ENCODE measurements at places on chromosomes 1 and 21. TPM values are rescaled to one million over a fixed set of nuclear protein-coding genes. Genes with fewer than 3 reads are reported as not detected.

DNA sequence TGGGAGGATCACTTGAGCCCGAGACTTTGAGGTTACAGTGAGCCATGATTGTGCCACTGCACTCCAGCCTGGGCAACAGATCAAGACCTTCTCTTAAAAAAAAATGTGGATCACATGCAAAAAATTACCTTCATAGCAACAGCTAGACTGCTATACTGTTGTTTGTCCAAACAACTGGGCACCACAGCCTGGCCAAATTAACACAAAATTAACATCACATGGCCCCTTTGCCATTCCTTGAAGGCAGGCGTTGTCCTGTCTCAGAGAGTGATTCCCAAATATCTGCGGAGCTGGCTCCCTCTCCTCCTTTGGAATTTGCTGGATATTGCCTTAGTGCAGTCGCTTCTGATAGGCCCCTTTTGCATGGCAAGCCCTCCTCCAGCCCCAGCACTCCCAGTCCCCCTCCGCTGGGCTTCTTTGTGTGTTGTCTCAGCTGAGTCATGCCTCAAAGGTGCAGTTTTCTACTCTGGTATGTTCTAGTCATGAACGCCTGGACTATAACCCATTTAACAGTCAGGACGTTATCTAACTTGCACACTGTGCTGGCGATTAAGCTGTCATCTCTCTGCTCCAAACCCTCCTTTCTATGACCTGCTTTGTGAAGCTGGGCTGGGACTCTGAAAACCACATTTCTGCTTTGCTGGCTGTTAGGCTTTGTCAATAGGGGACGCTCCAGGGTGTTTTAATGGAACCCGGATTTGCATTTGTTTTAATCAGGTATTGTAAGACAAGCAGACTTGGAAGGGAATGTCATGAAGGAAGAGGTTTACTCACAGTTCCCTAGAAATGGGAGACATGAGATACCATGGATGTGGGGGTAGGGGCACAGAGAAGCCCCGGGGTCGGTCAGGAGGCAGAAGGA lies 20.1 kb upstream of the HPCAL4 start:
- DNase-seq = no peak

DNA sequence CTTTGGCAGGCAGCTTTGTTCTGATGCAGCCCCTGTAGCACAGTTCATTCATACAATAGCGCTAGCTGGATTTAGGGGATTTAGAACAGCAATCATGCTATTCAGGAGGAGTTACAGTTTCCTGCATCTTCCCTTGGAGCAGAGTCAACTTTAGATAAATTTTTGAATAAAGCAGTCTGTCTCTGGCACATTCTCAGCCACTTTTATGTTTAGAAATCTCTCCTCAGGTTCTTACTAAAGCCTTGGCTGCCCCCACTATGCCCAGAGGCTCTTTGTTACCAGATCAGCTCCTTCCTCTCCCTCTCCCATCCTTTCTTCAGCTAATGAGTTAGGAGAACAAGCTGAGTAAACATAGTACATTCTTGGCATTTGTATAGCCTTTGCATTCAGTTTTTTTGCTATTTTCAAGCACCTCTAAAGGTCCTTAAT lies 17.0 kb upstream of the PIGC start:
- DNase-seq = no peak

DNA sequence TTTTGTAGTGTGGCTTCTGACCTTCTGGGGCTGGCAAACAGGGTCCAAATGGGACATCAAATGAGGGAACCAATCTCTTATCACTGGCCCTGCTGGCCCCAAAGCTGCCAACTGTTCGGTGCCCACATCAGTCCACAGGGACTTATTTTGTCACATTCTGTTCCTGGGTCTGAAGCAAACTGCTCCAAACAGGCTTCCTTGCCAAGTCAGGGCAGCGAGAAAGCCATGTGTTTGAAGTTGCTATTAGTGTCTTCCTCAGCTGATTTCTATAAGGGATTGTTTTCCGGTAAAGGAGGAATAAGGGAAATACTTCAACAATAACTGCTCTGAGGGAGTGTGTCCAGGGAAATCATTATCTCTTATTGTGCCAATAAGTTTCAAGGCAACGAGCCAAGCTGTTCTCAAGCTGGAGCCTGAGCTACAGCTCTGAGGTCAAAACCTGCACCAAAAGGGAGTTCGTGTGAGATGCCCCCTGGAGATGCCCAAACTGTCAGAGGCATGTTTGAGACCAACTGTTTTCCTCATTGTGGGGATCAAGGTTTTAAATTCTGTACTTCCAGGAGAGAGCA lies 381.4 kb upstream of the PROX1 start:
- DNase-seq = no peak

DNA sequence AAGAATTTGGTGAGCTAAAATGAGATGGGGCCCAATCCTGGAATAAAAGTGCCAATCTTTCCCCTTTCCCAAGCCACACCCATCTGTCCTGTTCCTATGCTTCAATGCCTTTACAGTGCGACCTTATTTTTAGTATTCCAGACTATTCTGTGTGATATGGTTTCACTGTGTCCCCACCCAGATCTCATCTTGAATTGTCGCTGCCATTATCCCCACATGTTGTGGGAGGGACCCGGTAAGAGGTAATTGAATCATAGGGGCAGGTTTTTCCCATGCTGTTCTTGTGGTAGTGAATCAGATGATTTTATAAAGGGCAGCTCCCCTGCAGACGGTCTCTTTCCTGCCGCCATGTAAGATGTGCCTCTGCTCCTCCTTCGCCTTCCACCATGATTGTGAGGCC lies 129.3 kb upstream of the KIF26B start:
- DNase-seq = no peak

DNA sequence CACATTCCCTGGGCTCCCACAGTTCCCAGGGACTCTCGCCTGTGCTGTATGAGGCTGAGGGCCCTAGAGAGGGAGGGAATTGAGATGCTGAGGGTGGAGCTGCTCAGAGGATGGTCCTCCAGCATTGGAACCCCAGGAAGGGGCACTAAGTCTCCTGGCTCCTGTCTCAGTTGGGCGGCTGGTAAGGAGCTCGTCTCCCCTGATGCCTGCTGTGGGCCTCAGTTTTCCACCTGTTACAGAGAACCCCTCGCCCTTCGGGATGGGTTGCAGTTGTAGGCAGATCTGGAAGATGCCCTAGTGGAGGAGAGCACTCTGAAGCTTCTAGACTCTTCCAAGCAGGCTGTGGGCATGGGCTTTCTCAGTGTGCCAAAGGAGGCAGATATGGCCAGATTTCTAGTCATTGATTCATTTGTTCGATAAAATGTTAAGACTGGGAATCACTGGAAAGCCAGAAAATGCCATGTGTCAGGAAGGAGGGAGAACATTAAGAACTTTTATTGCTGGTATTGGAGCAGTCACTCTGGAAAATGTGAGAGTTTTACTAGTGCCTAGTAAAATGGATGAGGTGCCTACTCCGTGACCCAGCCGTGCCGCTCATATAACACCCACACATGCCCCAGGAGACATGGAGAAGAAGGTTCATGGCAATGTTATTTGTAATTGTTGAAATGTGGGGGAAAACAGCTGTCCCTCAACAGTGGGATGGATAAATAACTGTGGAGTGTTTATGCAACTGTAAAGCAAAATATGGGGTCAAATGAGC lies 828 bp upstream of the MYBPH start:
- no peak for DNase-seq

DNA sequence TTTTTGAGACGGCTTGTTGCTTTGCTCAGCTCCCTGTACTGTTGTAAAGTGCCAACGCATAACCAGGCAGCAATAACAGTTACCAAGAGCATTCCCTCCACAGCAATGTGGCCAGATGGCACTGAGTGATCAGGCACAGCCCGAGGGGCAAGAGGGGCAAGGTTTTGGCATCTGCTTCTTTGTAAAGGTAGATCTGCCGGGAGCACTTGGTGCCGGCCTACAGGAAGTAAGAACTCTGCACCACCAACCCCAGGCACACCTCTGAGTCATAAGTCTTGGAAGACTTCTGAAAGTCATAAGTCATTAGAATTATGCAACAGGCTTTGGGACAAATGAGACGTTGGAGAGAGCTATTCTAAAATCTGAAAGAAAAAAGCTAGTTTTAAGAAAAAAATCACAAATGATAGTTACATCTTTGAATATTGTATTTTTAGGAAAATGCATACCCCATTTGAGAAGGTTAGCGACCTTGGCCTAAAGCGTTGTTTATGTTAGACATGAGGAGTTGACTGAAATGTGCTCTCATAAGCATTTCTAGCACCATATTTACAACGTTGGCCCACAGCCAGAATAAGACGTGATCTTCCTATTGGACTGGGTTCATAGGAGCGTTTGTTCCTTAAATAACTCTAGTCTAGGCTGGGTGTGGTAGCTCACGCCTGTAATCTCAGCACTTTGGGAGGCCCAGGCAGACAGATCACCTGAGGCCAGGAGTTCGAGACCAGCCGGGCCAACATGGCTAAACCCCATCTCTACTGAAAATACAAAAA lies 37.7 kb upstream of the MAP10 start:
- peak; percentile 55 for DNase-seq

DNA sequence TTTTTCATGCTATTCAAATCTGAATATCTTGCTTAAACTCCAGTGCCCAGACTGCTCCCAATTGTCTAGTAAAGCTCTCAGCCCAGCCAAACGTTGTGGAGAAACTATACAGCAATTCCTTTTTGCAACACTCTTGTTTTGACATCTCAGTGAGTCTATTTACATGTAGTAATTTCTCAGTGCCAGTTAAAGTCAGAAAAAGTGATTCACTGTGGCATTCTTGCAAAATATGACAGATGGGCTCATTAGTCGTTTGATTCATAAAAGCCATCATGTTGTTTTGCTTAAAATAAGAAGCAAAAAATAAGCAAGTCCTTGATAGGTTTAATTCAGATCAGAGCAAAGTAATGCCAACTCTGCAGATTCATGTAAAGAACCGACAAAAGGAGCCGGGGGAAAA lies 20.7 kb upstream of the TMPRSS15 start:
- DNase-seq = no peak

The SEC16B gene
- total RNA-seq = 2.4 TPM

The TEX38 gene
- total RNA-seq = not detected

The BLACAT1 gene
- total RNA-seq = not detected

The CD1B gene
- total RNA-seq = not detected

The GPR37L1 gene
- total RNA-seq = not detected

All from aorta (tissue), 5 donors.